Stimulated activated CD4-positive, alpha-beta T cell treated with anti-CD3 and anti-CD28 coated beads, Interleukin-4, amount 100 ng/mL, for 4 hours (primary cell): ENCODE measurements at places on chromosomes 6 and 20.

- DNase-seq: no peak
Measured at GRCh38 chr6:30211899-30212298, 1.3 kb downstream of the TRIM26 start.

- no peak for DNase-seq
Measured at GRCh38 chr6:41984623-41985022, 43.0 kb upstream of the CCND3 start.

DNA sequence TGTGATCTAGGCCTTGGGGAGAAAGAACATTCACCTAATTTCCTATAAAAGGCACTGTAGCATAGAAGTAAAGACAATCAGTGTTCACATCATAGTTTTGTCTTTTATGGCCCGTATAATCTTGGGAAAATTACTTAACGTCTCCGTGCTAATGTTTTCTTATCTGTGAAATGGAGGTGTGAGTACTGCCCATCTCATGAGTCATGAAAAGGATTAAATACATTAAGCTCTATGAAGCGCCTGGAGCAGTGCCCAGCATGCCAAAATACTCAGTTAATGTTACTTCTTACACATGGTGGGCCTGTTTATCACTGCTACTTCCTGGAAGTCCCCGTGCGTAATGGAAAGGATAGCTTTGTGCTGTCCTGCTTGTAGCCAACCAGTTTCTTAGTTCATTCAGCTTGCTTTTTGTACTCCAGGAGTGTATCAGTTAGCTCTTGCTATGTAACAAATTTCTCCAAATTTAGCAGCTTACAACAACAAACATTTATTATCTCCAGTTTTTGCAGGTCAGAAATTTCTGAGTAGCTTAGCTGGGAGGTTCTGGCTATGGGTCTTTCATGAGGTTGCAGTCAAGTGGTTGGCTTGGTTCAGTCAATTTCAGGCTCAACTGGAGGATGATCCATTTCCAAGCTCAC lies 103.6 kb upstream of the BMP2 start:
- DNase-seq: no peak

GRCh38 chr6:52136934-52137467 lies 49.2 kb upstream of the IL17A start:
- DNase-seq: no peak

DNA sequence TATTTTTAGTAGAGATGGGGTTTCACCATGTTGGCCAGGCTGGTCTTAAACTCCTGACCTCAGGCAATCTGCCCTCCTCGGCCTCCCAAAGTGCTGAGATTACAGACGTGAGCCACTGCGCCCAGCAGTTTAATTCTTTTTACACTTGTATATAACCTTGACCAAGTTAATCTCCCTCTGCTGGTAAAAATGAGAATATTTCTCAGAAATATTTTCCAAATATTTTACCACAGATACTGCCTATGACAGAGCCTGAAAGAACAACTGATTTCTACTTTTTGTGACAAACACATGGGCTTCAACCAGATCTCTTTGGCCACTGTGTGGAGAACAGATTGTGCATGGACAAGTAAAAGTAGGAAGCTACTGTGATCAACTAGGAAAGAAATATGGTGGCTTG lies 21.2 kb upstream of the NHSL1 start:
- no peak for DNase-seq

DNA sequence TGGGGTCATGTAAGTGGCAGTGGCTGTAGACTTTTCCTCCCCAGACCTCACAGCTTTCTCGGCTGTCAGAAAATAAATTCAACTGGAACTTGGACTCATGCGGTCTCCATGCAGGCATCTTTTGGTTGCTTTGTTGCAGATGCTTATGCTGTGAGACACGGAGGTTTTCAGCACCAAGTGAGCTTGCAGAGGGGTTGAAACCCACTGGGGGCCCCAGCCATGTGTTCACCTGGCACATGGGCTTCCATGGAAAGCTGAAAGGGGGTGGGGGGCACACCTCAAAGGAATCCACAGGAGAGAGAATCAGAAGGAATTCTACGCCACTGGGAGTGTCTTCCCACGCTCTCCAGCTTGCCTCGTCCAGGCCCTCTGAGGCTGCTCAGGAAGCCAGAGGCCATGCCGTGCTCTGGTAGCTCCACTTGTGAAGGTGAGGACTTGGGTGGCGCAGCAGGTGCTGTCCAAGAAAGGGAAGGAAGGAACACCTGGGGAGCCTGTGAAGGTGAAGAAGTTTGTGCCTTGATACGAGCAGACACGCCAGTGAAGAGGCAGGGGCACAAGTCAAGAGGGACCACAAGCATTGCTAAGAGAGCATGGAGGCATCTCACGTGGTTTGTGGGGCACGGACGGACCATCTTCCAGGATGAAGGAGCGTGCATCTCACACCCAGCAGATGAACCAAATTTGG lies 134.3 kb upstream of the PMEPA1 start:
- no peak for DNase-seq

- no peak for DNase-seq
Measured at GRCh38 chr20:10531848-10532247, 96.7 kb downstream of the SLX4IP start.

- DNase-seq: no peak
Measured at GRCh38 chr20:49765846-49766541, 46.6 kb upstream of the SLC9A8 start.

DNA sequence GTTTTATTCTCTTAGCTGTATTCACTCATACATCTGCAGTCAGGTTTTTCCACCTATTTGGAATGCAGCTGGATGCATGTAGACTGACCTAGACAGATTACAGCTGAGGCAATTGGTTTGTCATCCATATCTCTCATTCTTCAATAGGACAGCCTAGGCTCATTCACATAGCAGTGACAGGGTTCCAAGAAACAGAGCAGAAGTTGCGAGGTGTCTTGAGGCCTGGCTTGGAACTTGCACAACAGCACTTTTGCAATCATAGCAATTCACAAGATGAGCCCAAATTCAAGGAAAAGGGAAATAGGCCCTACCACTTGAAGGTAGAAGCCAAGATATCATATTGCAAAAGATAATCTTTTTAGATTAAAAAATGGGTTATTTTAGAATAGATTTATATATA lies 508.9 kb upstream of the JAG1 start:
- DNase-seq: no peak

GRCh38 chr6:56232436-56232835 lies 14.9 kb downstream of the COL21A1 start:
- no peak for DNase-seq

GRCh38 chr6:142530566-142530965 lies 228.8 kb downstream of the ADGRG6 start:
- DNase-seq: no peak

DNA sequence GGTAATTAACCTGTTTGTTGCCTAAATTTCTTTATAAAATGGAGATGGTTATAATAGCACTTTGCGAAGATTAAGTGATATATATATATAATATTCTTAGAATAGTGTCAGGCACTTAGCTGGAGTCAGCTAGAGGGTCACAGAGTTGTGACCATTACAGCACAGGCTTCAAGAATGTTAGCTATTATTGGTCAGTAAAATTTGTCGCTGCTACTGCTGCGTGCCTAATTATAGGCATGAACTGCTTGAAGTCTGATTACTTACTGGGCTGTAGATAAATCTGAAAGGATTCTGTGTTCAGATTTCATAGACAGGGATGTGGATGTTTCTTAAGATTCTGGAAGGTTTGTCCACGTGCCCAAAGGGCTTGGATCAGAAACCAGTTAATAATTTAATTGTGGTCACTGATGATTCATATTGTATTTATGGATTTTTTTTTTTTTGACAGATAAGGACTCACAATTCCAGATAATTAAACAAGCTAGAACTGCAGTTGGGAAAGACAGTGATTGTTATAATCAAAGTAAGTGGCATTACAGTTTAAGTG lies 4.7 kb downstream of the SNRNP48 start:
- DNase-seq: no peak

GRCh38 chr6:126570507-126570906 lies 230.6 kb downstream of the CENPW start:
- DNase-seq: no peak

- DNase-seq: peak; percentile 69
Measured at GRCh38 chr20:47487175-47487917, 14.3 kb upstream of the NCOA3 start.

GRCh38 chr6:147311218-147311617 lies 107.0 kb downstream of the STXBP5 start:
- no peak for DNase-seq

GRCh38 chr6:139748353-139749146 lies 374.1 kb upstream of the CITED2 start:
- DNase-seq: no peak

DNA sequence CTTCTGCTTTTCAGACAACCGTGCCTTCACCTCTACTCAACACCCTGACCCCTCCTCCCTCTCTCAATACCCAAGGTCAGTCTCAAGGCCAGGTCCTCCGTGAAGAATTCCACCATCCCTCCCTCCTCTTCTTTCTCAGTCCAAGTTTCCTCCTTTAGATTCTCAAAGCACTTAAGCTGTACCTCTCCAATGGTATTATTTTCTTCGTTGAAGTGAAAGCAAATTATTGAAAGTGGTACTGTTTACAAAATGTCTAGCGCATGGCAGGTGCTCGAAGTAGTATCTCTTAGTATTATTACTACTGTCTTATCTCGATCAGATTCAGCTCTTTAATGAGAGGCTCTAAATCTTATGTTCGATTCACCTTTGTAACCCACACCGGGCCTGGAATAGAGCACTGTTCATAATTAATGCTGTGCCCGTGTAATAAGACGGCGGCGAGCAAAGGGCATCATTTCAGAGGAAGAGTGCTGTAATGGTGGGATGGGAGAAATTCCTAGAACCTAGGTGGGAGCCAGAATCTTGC lies 593 bp upstream of the RALGAPB start:
- no peak for DNase-seq

DNA sequence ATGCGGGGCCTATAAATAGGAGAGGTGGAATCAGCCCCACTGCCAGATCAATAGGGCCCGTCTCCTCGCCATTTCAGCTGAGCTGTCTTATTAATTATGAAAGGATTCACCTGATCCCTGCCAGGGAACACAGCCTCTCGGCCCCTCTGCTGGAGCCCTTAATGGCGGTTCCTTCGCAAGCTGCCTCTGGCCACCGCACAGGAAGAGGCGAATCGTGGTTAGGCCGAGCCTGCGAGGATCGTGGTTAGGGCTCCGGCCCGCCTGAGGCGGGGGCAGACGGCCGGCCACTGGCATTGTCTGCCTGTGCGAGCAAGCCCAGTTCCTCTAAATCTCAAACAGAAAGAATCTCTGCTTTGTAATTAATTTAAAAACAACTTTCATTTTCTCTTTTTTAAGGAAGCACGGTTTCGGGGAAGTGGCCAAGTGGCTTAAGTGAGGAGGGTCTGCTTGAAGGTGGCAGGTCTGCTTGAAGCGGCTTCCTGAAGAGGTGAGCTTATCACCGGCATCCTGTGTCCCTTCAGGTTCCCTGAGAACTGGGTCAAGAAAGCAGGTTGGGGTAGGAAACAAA lies 9.2 kb downstream of the NRN1 start:
- no peak for DNase-seq

- DNase-seq: no peak
Measured at GRCh38 chr6:132348231-132348630, 53.0 kb downstream of the MOXD1 start.

GRCh38 chr6:37187321-37188022 lies 17.5 kb downstream of the PIM1 start:
- no peak for DNase-seq

GRCh38 chr20:33843050-33843449 lies 31.9 kb downstream of the CHMP4B start:
- DNase-seq: no peak

GRCh38 chr6:4412488-4412887 lies 277.1 kb upstream of the ECI2 start:
- no peak for DNase-seq

DNA sequence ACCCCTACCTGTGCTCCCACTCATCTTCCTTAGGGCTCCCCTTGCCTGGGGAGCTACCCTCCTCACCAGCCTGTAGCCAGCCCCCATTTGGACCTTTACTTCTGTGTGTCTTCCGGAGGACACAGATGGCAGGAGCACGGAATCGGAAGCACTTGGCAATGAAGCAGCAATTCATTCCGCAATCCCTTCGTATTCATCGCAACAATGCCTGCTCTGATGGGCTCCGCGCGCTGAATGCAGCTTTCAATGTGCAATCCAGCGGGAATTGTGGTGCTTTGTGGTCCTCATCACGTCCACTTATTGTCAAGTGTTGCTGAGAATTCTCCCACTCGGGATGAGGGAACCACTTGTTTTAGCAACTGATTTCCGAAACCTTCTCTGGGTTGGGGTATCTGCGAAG lies 336.0 kb downstream of the DHX35 start:
- no peak for DNase-seq

GRCh38 chr6:100430962-100431361 lies 33.8 kb downstream of the SIM1 start:
- no peak for DNase-seq

DNA sequence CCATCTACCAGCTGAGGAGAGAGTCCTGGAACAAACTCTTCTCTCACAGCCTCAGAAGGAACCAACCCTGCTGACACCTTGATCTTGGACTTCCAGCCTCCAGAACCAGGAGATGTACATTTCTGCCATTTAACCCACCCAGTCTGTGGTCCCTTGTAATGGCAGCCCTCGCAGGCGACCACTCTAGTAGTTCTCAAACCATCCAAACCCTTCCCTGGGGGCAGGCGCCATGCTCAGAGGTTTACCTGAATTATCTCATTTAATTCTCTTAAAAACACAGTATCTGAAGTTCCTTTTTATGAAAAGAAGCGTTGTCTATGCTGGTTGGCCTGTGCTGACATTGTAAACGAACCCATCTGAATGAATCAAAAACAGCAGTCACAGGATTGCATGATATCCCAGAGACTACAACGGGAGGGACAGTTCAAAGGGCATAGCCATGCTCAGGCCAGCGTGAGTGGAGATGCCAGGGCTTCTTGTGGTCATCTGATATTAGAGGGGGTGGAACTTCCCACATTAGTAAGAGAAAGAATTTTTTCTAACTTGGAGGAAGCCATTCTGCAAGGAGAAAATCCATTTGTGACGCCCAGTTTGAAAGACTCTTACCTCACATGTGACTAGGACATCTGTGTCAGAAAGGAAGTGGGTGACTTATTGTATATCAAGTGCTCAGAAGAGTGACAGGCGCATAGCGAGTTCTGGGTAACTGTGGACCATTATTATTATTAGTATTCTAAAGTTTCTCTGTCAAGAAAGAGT lies 17.2 kb upstream of the TAGAP start:
- no peak for DNase-seq

- DNase-seq: no peak
Measured at GRCh38 chr6:148723484-148723883, 23.3 kb upstream of the UST start.

- DNase-seq: no peak
Measured at GRCh38 chr20:44392776-44393607, 37.5 kb downstream of the HNF4A start.
